EH (cell line): ENCODE measurements at places on chromosomes 4 and X.

- peak; percentile 23 for DNase-seq
Observed at GRCh38 chr4:85039526-85039925, 73.0 kb upstream of the WDFY3 start.

GRCh38 chr4:80069108-80069836, 3.8 kb downstream of the ANTXR2 start:
- DNase-seq = no peak

GRCh38 chrX:109533005-109533404, 3.6 kb upstream of the NXT2 start:
- no peak for DNase-seq

GRCh38 chrX:19931146-19931545, 43.7 kb upstream of the SH3KBP1 start:
- peak; percentile 6 for DNase-seq

GRCh38 chr4:26047795-26048194, 133.8 kb downstream of the SMIM20 start:
- no peak for DNase-seq

- peak; percentile 88 for DNase-seq
Observed at GRCh38 chrX:71541210-71542022, 8.5 kb downstream of the OGT start.

GRCh38 chr4:137090951-137091350, 441.3 kb downstream of the PCDH18 start:
- no peak for DNase-seq

DNA sequence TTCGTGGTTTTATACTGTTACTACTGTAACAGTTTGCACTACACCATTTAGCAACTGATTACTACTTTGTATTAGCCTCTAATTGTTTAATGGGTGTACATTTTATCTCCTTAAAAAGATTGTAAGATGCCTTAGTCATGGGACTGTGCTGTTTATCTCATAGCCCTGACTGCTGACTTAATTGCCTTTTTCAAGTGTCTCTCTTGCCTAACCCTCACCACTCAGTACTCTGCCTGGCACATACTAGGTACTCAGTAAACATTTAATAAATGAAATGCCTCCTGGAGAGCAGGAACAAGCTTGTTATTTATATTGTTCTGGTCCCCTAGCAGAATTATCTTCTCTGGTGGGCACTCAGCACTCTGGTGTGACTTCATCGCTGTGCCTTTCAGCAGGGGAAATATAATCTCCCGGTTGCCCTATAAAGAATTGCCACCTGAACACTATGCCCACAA, 1.7 kb upstream of the STIM2 start:
- DNase-seq = no peak

DNA sequence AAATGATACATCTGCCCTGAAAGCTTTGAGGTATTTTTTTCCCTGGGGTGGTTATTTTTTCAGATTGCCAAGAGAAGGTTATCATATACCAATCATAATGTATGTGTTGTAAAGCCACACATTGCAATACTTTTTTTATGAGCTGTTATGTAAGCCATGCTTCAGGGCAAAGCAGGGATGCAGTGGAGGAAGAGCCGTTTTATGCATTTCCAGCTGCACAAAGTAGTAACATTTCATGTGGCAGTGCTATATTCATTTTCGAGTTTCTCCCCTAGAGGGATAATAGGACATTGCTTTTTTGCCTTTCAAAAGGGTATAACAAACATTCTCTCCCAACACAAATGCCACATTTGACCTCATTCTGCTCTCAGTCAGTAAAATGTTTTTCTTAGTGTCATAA, 68.5 kb downstream of the GALNT7 start:
- peak; percentile 56 for DNase-seq

- DNase-seq = no peak
Observed at GRCh38 chrX:39930786-39931528, 166.8 kb downstream of the BCOR start.

DNA sequence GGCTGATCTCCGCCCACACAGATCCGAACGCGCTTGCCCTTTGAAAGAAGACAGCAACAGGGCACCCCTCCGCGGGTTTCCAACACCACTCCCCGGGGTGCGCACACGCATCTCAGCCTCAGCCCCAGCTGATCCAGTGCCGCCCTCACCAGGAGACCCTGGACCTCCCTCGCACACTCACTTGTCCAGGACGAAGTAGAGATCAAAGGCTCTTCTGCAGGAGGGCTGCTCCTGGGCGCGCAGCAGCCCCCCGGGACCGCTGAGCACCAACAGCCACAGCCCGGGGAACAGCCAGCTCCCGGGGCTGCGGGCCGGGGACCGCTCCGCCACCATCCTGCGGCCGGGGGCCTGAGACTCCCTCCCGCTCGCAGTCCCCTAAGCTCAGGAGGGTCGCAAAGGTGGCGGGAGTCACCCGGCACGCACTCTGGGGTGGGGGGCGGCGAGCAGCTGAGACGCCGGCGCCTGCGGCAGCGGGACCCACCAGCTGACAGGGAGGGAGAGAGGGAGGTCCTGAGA, 743 bp downstream of the ANTXR2 start:
- no peak for DNase-seq

DNA sequence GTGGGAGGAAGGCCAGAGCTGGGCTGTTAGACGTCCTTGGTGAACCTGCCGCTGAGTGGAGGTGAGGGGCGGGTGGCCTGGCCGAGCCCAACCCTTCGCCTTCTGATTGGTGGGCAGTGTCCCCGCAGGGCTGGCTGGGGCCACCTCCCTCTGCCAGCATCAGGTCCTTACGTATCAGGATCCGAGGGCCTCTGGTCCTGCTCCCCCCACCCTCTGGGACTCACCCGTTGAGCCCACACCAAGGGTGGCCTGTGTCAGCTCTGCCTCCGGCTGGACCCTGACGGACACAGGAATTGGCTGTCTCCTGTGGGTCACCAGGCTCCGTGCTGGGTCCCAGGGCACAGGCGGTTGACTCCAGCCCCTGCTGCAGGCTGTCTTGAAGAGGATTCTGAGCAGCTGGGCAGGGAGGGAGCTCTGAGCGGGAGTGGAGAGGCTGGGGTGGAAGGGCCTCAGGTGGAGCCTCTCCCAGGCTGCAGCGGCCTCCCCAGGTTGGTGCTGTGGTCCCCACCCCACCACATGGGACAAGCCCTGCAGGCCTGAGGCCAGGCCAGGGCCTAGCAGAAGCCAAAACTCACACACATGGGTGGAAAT, 58.4 kb upstream of the NKX1-1 start:
- no peak for DNase-seq

GRCh38 chr4:185099024-185099682, 43.9 kb upstream of the SLC25A4 start:
- DNase-seq = no peak

DNA sequence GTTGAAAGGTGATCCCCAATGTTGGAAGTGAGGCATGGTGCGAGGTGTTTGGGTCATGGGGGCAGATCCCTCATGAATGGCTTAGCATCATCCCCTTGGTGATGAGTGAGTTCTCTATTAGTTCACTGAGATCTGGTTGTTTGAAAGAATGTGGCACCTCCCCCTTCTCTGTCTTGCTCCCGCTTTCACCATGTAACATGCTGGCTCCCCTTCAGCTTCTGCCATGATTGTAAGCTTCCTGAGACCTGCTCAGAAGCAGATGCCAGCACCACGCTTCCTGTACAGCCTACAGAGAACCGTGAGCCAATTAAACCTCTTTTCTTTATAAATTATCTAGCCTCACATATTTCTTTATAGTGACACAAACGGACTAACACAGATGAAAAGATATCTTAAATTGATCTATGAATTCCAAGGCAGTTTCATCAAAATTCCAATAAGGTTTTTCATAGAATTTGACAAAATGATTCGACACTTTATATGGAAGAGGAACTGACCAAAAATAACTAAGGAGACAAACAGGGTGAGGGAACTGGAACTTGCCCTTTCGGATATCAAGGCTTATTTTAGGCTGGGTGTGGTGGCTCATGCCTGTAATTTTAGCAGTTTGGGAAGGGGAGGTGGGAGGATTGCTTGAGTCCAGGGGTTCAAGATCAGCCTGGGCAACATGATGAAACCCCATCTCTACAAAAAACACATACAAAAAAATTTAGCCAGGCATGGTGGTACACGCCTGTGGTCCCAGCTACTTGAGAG, 56.9 kb upstream of the OGT start:
- DNase-seq = peak; percentile 31

DNA sequence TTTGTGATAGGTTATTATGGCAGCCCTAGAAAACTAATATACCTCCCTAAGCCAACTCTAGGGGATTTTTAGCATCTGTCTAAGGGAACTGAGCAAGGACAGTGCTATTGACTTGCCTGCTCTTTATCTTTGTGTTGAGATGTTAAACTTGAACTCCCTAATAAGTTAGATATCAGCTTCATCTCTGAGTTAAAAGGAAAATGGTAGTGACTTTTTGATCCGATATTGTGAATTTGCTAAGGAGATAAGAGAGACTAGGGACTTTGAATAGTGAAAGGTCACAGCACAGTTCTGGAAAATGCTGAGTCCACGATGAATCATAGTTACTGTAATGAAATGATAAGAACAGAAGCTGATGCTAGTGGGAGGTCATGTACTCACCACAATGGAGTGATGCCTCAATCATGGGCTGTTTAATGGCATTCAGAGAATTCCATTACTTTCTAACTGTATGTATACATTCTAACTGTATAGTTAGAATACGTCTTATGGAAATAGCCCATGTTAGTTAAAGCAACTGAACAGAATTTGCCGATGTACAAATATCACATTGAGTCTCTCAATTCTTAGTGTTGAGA, 147.2 kb downstream of the GLRA3 start:
- DNase-seq = peak; percentile 3

DNA sequence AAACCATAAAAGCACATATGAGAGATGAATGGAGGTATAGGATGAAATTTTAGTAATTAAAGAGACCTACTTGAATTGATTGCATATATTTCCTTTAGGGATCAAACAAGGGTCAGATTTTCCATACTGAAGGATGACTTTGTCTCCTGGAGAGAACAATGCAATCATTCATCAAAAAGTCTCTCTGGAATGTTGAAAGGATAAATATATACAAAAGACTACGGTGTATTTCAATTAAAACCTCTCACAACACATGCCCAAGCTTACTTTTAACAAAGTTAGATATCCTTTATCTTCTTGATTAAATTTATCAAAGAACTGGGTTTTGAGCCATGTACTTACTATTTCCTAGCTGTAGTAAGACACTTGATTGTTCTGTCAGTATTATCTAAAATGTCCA, 36.8 kb upstream of the ADH7 start:
- DNase-seq = no peak

GRCh38 chrX:84168095-84168494, 19.9 kb downstream of the RPS6KA6 start:
- peak; percentile 61 for DNase-seq

DNA sequence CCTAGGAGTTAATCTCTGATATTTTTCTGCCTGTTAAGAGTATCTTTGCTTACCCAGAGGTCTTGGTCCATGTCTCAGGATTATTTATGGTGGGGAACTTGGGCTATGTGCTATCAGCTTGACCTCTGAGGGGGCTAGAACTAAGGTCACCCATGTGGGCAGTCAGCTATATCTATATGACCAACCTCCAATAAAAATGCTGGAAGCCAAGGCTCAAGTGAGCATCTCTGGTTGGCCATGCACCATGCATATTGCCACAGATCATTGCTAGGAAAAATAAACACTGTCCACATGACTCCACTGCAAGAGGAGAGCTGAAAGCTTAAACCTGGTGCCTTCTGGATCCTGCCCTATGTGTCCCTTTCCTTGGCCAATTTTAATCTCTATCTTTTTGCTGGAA, 196.5 kb upstream of the SLC7A11 start:
- peak; percentile 59 for DNase-seq

GRCh38 chr4:125836597-125837195, 521.9 kb downstream of the FAT4 start:
- peak; percentile 4 for DNase-seq

- DNase-seq = no peak
Observed at GRCh38 chr4:169175476-169175875, 95.3 kb downstream of the SH3RF1 start.

DNA sequence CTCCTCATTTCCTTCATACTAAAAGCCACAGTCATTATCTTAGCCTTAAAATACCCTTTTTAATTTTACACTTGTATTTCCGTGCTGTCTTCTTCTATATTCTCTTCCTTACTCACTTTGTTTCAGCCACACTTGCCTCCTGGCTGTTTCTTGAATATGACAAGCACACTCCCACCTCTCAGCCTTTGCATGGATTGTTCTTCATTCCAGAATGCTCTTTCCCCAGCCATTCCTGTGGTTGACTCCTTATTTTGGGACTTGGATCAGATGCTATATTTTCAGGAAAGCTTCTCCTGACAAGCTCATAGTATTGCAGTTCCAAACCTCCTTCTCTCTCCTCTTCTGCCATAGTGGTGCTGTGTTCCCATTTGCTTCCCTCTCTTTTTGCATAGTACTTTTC, 291.3 kb downstream of the PDHA2 start:
- DNase-seq = no peak

GRCh38 chr4:152680988-152681603, 1.3 kb upstream of the TMEM154 start:
- DNase-seq = peak; percentile 90

DNA sequence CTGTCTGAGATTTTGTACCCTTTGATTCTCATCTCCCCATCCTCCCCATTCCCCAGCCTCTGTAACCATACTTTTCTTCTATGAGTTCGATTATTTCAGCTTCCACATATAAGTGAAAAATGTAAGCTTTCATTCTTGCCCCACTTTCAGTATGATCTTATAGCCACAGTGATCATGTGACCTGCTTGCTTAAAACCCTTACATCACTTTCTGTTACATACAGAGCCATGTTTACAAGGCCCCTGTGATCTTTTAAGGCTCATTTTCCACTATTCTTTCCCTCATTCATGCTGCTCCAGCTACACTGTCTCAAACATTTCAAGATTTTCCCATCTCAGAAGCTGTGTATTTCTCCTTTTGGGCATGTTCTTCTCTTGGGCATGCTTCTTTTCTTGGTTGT, 147.7 kb downstream of the DCK start:
- no peak for DNase-seq

- DNase-seq = no peak
Observed at GRCh38 chrX:13719192-13719856, 15.1 kb downstream of the TRAPPC2 start.
